Left kidney (tissue), 8 donors: ENCODE measurements at places on chromosomes 5 and 9.

DNA sequence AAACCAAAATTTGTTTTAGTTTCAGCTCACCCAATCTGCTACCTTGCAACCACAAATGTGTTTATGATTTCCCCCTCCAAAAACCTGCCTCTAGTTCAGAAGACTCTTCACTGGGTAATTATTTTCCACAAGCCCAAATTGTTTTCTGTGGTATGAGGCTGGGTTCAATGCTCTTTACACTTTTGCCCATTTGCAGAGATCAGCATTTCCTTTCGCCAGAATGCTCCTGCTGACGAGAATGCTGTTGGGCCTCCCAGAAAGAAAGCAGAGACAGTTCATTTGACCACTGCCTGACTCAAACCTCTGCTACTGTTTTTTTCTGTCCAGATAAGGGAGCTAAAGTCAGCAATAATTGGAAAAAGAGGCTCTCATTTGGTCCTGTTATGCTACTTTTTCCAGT, 427.3 kb downstream of the PDE4D start:
- no peak for DNase-seq

DNA sequence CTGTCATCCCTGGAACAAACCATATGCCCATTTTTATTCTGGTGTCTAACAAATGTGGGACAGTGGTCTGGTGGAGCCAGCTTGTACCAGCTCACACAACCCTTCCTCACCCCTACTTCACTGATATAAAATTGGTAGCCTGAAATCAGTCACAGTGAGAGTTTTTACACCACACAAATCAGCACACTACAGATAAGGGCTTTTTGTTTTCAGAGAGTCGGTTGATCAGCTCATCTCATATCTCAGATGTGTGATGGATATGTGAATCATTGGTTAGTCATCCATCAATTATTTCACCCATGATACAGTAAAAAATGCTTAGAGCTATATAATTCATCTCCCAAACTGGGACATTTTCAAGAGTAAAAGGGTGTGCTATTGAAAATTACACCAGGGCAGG, 529.2 kb downstream of the EBF1 start:
- no peak for DNase-seq

- DNase-seq, result no peak
Observed at GRCh38 chr5:155471027-155471426, 457.5 kb downstream of the KIF4B start.

GRCh38 chr5:83469075-83469474, 2.5 kb upstream of the VCAN start:
- no peak for DNase-seq

DNA sequence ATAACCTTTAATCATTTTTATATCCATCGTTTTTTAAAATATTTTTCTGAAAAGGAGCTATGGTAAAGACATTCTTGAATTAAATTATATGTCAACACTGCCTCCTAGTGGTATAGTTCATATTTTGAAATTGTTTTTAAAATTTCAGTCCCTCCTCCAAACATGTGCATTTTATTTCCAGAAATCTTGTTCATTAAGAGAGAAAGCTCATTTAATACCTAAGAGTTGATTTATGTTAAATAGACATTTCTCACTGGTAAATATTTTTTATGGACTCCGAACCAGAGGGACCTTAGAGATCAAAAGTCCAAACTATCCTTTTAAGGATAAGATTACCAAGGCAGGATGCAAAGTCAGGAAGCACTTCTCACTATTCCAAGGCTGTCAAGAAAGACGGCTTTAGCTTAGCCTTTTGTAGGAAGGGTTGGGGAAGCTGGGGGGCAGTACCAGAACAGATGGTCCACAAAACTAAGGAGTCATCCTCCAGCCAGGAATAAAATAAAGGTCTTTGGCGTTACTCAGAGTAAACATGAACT, 21.6 kb downstream of the BHMT start:
- peak; percentile 63 for DNase-seq

DNA sequence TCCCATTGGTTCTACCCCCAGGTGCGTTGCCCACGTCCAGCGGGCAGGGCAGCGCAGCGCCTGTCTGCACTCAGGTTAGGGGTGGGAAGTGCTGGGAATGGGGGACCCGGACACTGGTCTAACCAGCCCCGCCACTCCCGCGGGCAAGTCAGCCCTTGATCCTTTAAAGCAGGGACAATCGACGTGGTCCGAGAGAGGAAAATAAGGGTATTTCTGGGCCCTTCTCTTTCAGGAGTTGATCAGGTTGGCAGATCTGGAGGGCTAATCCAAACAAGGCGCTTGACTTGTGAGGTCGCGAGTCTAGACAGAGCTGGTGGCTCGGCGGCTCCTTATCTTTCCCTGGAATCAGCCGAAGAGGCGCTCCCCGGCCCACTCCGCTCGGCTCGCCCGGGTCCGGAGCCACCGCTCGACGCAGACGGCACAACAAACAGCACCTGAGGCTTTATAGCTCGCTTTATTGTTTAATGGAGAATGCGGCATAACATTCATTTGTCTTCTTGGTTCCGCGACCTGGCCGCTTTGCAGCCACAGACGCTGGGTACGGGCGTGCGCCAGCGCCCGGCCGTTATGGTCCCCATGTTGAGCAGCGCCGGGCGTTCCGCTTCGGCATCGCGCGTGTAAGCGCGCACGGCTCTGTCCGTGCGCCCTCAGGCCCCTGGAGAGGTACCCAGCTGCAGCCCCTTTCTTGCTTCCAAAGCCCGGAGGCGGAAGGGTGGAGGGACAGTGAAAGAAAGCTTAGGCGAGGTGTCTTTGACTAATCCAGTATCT, 15.8 kb downstream of the ISL1 start:
- no peak for DNase-seq

DNA sequence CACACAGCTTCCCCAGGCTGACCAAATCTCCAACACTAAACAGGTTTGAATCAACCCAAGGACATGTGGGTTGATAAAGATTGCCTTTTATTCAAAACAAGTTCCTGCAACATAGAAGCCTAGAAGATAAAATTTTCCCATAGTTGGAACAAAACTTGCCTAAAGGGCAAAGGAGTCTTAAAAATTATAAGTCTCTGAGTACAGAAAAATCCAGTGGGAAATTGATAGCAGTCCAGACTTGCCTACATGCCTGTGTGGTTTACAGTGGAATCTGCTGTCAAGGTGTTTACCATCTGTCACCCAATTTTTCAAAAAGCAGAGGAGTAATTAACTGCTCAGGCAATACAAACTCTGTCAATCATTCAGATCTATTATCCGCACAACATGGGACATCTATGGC, 168.2 kb downstream of the PPP2R2B start:
- no peak for DNase-seq

DNA sequence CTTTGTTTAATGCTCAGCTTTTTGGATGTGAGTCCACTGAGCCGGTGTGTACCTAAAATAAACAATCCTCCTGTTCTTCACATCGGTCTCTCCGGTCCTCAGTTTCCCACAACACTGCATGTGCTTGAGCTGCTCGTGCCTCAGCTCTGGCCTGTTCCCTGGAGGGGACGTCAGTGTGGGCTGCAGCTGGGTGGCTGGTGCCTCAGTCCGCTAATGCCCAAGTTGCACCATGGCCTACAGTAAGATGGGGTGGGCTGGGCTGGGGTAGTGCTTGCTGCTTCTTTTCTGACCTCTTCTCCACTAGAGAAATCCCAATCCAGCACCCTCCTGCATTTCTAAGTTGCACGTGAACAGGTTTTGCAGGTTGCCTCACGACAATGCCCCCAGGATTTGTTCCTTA, 595 bp upstream of the BTNL9 start:
- no peak for DNase-seq

GRCh38 chr9:93133681-93134014, 403 bp downstream of the NINJ1 start:
- DNase-seq, result peak; percentile 68

DNA sequence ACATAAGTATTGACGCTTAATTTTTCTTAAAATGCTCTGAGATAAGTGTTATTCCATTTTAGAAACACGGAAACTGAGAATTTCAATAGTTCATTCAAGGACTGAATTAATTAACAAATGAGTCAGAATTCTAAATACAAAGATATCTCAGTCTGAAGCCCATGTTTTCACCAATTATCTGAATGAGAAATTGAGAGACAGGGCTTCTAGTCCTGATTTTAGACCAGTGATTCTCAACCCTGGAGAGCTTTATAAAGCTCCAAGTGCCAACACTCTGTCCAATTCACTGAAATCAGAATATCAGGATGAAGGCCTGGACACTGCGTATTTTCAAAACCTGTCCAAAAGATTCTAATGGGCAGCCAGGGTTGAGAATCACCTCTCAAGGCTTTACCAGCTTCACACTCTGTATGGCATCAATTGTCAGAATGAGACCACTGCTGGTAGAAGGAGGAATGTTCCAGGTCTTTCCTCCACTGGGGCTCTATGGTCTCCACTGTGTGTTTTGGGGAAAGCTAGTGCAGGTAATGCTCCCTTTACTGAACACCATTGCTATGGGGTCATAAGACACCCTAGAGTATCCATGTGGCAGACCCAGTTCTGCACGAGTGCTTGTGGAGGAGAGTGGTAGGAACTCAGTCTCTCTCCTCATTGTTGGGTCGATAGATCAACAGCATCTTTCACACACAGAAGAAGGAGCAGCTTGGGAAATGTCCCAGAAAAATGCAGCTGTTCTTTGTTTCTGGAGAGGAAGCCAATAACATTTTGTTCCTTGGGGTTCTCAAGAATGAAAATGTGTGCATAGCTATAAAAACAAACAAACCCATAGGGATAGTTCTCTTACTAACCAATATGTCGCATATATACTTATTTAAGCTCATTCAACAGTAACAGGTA, 99.7 kb upstream of the OSMR start:
- DNase-seq, result no peak
